Hindlimb muscle (tissue), 1 donor: ENCODE measurements at places on chromosomes 3 and 15.

DNA sequence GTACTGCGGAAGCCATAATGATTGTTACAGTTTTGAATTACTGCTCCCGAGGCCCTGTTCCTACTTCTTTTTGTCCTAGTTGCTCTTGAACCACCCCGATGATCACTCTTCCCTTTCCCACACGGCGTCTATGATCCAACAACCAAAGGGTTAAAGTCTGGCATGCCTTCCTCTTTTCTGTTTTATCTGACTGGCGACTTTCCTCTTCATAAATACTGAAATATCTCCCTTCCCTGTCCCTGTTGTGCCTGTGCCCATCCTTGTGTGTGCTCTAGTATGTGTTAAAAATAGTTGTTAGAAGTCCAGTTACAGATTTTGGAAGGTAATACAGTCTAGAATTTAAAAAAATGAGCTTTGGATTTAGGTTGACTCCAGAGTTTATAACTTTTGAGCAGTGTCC is 83.6 kb downstream of the AKAP13 start:
- no peak for DNase-seq

GRCh38 chr3:29408676-29409075 is 127.8 kb downstream of the RBMS3 start:
- no peak for DNase-seq

DNA sequence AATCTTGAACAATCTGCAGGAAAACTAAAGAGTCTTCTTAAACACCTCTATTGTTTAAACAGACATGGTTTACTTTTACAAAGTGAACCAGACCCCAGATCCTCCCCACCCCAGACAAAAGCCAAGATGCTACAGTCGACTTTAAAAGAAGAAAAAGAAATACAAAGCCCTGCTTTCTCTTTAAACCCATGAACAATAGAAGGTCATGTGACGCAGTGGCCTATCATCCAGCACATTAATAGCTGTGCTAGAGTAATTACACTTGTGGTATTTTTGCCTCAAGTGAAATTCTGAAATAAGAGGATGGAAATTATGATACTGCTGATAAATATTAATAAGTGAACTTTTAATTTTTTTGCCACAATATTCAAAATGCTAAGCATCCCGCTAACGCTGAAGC is 613.4 kb downstream of the FOXP1 start:
- DNase-seq, result no peak

- DNase-seq, result no peak
Observed at GRCh38 chr3:38555926-38556325, 59.8 kb downstream of the EXOG start.

DNA sequence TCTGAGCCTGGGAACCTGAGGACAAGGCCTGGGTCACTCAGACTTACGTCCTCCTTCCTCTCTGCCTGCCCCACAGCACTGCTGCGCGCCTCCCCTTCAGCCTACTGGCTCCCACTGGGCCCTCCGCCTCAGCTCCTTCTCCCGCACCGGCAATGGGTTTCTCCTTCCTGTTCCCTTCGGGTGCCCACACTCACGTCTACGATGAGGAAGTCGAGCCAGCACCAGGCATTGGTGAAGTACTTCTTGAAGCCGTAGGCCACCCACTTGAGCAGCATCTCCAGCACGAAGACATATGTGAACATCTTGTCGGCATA is 70.0 kb downstream of the EXOG start:
- DNase-seq, result no peak

GRCh38 chr3:110664148-110664547 is 407.5 kb upstream of the NECTIN3 start:
- no peak for DNase-seq

- no peak for DNase-seq
Observed at GRCh38 chr15:60218256-60218655, 179.5 kb downstream of the ANXA2 start.

GRCh38 chr3:32414522-32415202 is 23.0 kb downstream of the CMTM7 start:
- DNase-seq, result no peak

GRCh38 chr3:122516846-122517360 is 2.2 kb upstream of the KPNA1 start:
- no peak for DNase-seq

GRCh38 chr3:146160964-146161662 is at the start of gene PLOD2:
PLOD2 (minus strand) TSS chr3:146161184; CDS start chr3:146160989, 195 bp downstream.
- peak; percentile 84 for DNase-seq

DNA sequence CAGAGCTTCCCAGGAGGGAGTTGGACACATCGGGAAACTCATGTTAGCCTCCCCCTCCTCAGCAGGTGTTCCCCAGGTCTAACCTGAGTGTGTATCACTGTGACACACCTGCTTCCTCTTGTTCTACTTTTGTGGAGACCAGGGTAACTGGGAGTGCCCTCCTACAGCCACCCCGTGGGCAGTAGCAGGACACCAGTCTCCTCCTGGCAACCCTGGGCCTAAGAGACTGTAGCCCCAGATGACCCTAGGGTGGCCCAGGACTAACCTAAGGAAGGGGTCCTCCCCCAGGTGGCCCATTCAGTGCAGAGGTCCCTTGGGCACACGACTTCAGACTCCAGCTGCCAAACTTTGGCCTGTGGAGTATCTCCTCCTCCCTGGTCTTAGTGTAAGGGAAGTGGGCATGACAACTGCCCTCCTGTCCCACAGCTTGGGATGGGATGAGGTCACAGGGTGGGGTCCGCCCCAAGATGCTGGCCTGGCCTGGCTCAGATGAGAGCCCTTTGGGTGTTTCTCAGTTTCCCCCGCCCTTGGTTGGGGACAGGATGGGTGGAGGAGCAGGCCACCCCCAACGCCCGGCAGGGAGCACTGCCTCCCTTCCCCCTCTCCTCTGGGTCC is 4.8 kb downstream of the CSK start:
- DNase-seq, result no peak

- DNase-seq, result no peak
Observed at GRCh38 chr15:30885814-30886213, 17.9 kb upstream of the FAN1 start.

GRCh38 chr3:42122261-42123011 is 31.3 kb downstream of the TRAK1 start:
- DNase-seq, result no peak

GRCh38 chr3:182738583-182739411 is 54.5 kb upstream of the ATP11B start:
- DNase-seq, result no peak
